ENCODE measurements at places on chromosomes 6 and 20. TPM values are rescaled to one million over a fixed set of nuclear protein-coding genes. Genes with fewer than 3 reads are reported as not detected.

FNDC11 gene
- total RNA-seq, result 0.57 TPM

PREX1 gene
- total RNA-seq, result 81.0 TPM

DEF6 gene
- 219 TPM for total RNA-seq

PACSIN1 gene
- total RNA-seq, result 1.7 TPM

PROKR2 gene
- total RNA-seq, result not detected

PTCRA gene
- not detected for total RNA-seq

HLA-DRA gene
- total RNA-seq, result 73.7 TPM

DNAH8 gene
- 0.10 TPM for total RNA-seq

GJA10 gene
- not detected for total RNA-seq

TCF21 gene
- total RNA-seq, result not detected

AVP gene
- not detected for total RNA-seq

MMP24 gene
- total RNA-seq, result not detected

ID4 gene
- not detected for total RNA-seq

SAPCD1 gene
- 9.8 TPM for total RNA-seq

TRIM40 gene
- not detected for total RNA-seq

EPPIN gene
- total RNA-seq, result not detected

TAF4 gene
- 32.0 TPM for total RNA-seq

PRDM13 gene
- not detected for total RNA-seq

MAK gene
- 0.07 TPM for total RNA-seq

TRIM26 gene
- 84.6 TPM for total RNA-seq

ZNF334 gene
- total RNA-seq, result 0.50 TPM

NKX2-2 gene
- total RNA-seq, result not detected

VSX1 gene
- not detected for total RNA-seq

ISM1 gene
- total RNA-seq, result 1.3 TPM

DEFB132 gene
- not detected for total RNA-seq

PEX3 gene
- 20.5 TPM for total RNA-seq

TEAD3 gene
- total RNA-seq, result 0.12 TPM

HLA-G gene
- total RNA-seq, result 1.3 TPM

CCN6 gene
- not detected for total RNA-seq

ADTRP gene
- total RNA-seq, result 2.5 TPM

HLA-DRB1 gene
- total RNA-seq, result 51.4 TPM

BTNL2 gene
- not detected for total RNA-seq

HS3ST5 gene
- not detected for total RNA-seq

ACAT2 gene
- 65.8 TPM for total RNA-seq

ERMARD gene
- 28.1 TPM for total RNA-seq

VWA7 gene
- 5.4 TPM for total RNA-seq

ATAT1 gene
- total RNA-seq, result 9.7 TPM

SYNDIG1 gene
- not detected for total RNA-seq

AARS2 gene
- total RNA-seq, result 19.6 TPM

All from activated CD4-positive, alpha-beta T cell treated with anti-CD3 and anti-CD28 coated beads, Interleukin-2, amount 10 ng/mL, durations not matched to agents 7 days and 5 days (primary cell).